Upper lobe of right lung (tissue), 1 donor: ENCODE measurements at places on chromosomes 2 and 18. TPM values are rescaled to one million over a fixed set of nuclear protein-coding genes. Genes with fewer than 3 reads are reported as not detected.

DSG1 gene
- not detected for total RNA-seq

RAB17 gene
- 50.9 TPM for total RNA-seq

PLEKHH2 gene
- 53.8 TPM for total RNA-seq

EFHD1 gene
- total RNA-seq, result 10.7 TPM

SALL3 gene
- total RNA-seq, result not detected

ANKRD62 gene
- 0.12 TPM for total RNA-seq

SMYD1 gene
- total RNA-seq, result not detected

APCDD1 gene
- total RNA-seq, result 27.6 TPM

CDCA7 gene
- 4.1 TPM for total RNA-seq

BOLL gene
- not detected for total RNA-seq

MBD2 gene
- total RNA-seq, result 78.4 TPM

PREB gene
- 42.1 TPM for total RNA-seq

ERICH2 gene
- total RNA-seq, result 5.6 TPM

TRIM43 gene
- total RNA-seq, result not detected

OR6B2 gene
- not detected for total RNA-seq

CCDC141 gene
- total RNA-seq, result 25.7 TPM

TTL gene
- 45.4 TPM for total RNA-seq

TCF4 gene
- 143 TPM for total RNA-seq

ASXL3 gene
- 1.3 TPM for total RNA-seq
